Stimulated activated CD4-positive, alpha-beta T cell treated with anti-CD3 and anti-CD28 coated beads, TNF-alpha, amount 100 ng/mL, for 1 hour (primary cell): ENCODE measurements at places on chromosomes 4 and X.
A peak's percentile ranks its signal among the peaks of the same experiment; 100 is the strongest.

DNA sequence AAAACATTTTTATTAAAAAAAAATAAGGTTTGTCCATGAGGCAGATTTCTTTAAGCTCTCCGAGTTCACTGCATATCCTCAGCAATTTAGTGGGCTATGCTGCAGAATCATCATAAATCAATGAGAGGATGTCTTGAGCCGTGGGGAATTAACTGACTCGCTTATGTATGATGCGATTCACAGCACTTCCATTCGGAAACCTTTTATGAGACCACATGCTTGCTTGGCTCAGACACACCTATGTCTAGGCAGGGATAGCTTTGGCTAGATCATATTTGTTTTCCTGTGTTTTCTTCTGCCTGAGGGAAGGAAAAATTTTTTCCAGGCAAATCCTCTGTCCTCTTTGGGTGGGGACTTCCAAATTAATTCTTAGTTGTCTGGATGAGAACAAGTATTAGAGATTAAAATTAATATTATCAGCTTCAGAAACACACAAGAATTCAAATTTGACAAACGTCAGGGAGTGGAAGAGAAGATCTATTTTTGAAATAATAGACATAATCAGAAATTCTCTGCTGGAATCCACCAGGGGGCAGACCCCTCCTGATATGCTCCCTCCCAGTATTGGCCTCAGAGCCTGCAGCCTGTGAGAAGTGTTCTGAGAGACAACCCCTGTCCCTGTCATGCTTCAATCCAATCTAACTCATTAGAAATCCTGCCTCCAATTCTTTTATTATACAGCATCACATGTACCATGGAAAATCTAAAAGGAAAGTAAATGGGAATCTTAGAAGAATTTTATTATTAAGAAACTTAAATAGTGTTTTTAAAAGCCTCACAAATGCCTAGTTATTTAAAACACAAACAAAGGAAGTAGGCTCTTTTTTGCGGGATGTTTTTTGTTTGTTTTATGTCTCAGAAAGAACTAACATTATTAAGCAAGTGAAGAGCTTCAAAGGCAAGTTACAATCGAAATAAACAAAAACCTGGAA lies 345.1 kb upstream of the TACR3 start:
- DNase-seq: no peak

DNA sequence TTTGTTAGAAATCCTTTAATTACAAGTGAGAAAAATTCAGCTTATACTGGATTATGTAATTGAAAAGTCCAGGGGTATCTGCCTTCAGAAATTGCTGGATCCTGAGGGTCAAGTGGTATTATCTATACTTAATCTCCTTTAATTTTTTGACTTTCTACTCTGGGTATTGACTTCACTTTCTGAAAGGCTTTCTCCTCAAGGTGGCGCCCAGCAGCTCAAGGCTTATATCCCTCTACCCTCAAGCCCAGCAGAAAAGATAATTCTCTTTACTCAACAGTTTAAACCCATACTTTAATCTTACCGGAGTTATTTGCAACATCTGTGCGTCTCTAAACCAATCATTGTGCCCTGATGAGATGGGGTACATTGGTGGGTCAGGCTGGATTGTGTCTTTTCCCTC lies 129.5 kb downstream of the LARP7 start:
- no peak for DNase-seq

- DNase-seq: no peak
These were observed 155.7 kb downstream of the SLC4A4 start for GRCh38 chr4:71494539-71494938.

- no peak for DNase-seq
These were observed 28.1 kb downstream of the MCUB start for GRCh38 chr4:109588176-109588575.

GRCh38 chr4:140180577-140180976 lies 26.6 kb upstream of the MAML3 start:
- DNase-seq: no peak

GRCh38 chrX:97328853-97329390 lies 445.2 kb downstream of the RPA4 start:
- no peak for DNase-seq

- DNase-seq: peak; percentile 70
These were observed 8.1 kb upstream of the GSX2 start for GRCh38 chr4:54091637-54092404.

- DNase-seq: no peak
These were observed 127.4 kb upstream of the POF1B start for GRCh38 chrX:85506871-85507270.

- no peak for DNase-seq
These were observed 44.3 kb downstream of the IL21 start for GRCh38 chr4:122576261-122577188.

- no peak for DNase-seq
These were observed 45.3 kb downstream of the HMGB2 start for GRCh38 chr4:173288698-173289352.

DNA sequence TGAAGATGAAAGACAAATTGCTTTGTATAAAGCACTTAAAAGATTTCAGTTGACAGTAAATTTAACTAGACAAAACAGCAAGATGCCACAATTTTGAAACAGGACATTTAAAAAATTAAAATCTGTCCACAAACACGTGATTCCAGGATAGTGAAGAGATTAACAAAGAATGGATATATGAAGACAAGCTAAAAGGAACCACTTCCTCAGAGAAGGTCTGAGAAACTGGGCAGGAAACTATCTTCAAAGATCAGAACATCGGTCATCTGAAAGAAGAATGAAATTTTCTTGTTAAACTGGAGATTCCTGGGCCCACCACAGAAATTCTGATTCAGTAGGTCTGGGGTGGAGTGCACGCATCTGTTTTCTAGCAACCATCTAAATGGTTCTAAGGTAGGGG lies 1.4 kb downstream of the RWDD4 start:
- DNase-seq: no peak

- DNase-seq: no peak
These were observed 73.5 kb downstream of the IRF2 start for GRCh38 chr4:184400891-184401290.

DNA sequence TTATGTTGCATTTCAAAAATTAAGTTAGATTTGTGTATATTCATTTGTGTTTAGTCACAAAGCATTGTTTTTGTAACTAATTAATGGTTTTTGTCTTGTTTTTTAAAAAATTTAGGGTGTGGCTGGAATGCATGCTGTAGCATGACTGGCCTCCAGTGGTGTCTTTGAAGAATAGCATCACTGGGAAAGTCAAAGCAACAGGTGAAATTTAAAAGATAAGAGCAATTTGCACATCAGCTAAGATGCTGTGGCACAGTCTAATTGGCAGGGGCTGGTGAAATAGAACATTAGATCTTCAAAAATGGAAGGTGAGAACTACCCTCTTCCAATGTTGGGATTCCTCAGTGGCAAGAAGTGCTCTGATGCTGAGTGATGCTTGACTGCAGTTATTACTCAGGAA lies 45.3 kb downstream of the ANK2 start:
- no peak for DNase-seq

DNA sequence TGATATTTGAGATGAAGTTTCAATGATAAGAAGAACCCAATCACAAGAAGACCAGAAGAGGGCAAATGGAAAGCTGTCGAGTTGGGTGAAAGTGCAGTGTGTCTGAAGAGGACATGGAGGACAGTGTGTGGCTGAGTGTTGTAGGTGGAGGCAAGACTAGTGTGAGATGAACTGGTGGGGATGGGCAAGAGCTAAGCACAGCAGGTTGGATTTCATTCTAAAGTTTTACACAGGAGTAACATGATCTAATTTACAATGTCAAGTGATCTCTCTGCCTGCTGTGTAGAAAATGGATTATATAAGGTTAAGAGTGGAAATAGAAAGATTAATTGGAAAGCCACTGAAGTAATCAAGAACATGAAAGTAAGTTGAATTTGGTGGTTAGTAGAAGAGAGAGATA lies 208.6 kb upstream of the ETNPPL start:
- DNase-seq: no peak

- no peak for DNase-seq
These were observed 42.6 kb upstream of the HOPX start for GRCh38 chr4:56723659-56724230.

GRCh38 chrX:153592966-153593688 lies 5.8 kb downstream of the CCNQ start:
- DNase-seq: no peak

GRCh38 chr4:186285147-186285546 lies 19.2 kb downstream of the F11 start:
- no peak for DNase-seq

DNA sequence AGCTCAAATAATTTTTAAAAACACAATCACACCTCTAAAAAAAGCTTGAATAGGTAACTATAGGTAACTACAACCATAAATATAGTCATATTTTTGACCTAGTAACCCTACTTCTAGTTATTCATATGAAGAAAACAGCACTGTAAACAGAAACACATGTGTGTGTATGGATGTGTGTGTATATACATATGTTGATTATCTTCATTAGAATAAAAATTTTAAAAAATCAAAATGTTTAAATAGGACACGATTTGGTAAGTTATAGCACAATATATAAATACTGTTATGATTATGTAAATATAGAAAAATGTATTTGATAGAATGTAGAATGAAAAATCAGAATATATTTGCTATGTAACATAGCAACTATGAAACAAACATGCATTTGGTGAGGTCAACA lies 258.1 kb upstream of the GK2 start:
- no peak for DNase-seq

DNA sequence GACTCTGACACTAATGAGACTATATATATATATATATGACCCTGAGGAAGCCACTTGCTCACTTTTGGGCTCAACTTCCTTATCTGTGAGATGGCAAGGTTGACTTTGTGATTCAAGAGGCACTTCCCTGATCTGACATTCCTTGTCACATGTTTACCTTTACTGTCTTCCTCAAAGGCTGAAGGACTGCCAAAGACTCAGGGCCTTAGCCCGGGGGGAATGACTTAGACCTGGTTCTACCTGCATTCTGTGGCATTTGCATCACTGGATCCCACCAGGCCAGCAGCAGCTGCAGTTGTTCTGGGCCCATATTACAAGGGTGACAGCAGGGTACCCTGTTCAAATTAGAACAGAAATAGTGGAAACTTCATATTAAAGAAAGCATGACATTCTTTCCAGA lies 3.1 kb upstream of the HS6ST2 start:
- no peak for DNase-seq

GRCh38 chrX:1165535-1166196 lies 46.8 kb downstream of the CRLF2 start:
- DNase-seq: no peak

DNA sequence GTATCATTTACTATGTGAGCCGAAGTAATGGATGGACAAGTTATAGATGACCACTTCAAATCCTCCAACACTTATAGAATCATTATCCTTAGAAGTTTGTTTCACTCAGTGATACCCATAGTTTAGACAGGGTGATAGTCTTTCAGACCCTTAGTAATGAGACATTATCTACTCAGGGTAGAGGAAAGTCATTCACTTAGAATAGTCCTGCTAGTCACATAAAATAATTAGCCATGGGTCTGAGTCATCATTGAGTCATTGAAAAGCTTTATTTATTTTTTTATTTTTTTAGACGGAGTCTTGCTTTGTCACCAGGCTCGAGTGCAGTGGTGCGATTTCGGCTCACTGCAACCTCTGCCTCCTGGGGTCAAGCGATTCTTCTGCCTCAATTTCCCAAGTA lies 321.7 kb upstream of the FSTL5 start:
- no peak for DNase-seq

- DNase-seq: no peak
These were observed 99.6 kb downstream of the IQCM start for GRCh38 chr4:149715822-149716585.

GRCh38 chr4:992297-993110 lies 700 bp downstream of the SLC26A1 start:
- no peak for DNase-seq

GRCh38 chr4:81562093-81562492 lies 90.4 kb upstream of the RASGEF1B start:
- DNase-seq: no peak

DNA sequence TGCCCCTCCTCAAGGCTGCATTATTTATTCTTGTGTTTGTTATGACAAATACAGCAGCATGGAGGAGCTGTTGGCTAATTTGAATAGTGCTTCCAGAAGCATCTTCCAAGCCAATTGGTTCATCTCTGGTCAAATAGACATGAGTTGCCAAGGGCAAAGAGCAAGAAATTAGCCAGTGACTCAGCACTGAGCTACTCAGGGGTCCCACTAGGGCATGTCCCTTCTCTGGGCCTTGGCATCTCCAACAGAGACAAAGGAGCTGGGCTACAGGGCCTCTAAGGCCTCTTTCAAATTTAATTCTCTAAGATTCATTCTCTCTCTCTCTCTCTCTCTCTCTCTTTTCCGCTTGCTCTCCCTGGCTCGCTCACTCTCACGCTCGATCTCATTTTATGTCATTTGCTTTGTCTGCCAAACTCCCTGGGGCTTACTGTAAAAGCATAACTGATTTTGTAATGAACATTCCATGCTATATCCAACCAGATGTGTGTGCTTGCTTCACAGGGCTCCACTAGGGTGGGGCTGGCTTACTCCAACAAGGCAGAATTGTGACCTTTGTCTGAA lies 86.7 kb upstream of the MAGEA4 start:
- no peak for DNase-seq

DNA sequence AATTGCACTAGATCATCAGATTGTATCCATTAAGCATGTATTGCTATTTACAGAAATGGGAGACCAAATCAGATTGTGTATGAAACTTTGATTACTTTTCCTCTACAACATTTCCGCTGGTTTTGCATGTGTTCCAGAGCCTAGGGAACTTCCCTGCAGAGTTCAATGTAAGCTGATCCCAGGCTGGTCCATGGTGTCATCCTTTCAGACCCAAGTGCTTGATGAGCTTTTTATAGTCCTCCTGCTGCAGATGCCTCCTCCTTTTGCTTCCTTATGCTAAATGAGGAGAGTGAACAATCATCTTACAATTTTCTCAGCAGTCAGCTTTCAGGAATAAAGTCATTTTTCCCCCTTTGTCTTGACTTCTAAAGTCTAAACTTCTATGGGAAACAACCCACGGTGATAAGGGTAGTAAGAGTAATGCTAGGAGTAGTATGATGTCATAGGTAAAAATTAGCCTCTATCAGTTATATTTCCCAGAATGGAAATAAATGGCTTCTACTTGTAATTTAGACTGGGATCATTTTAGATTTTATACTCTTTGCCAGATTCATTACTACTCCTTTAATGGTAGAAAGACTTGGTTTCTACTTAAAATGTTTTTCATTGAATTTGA lies 55.1 kb upstream of the SLC4A4 start:
- no peak for DNase-seq

- no peak for DNase-seq
These were observed 41.0 kb downstream of the CEP135 start for GRCh38 chr4:55989766-55990165.

GRCh38 chr4:17618926-17619325 lies 4.5 kb downstream of the MED28 start:
- DNase-seq: no peak
